Regular cardiac myocyte (primary cell): ENCODE measurements at places on chromosomes 1 and 21. TPM values are rescaled to one million over a fixed set of nuclear protein-coding genes. Genes with fewer than 3 reads are reported as not detected.

TMEM222 gene
- 17.1 and 22.6 TPM in 2 replicates for total RNA-seq

RIPPLY3 gene
- total RNA-seq = not detected in 2 replicates

FMN2 gene
- total RNA-seq = 29.0 and 73.6 TPM in 2 replicates

PRDM16 gene
- total RNA-seq = 0.96 and 1.1 TPM in 2 replicates
